Dermis blood vessel endothelial cell (primary cell): ENCODE measurements at places on chromosomes 1 and 21.

DNA sequence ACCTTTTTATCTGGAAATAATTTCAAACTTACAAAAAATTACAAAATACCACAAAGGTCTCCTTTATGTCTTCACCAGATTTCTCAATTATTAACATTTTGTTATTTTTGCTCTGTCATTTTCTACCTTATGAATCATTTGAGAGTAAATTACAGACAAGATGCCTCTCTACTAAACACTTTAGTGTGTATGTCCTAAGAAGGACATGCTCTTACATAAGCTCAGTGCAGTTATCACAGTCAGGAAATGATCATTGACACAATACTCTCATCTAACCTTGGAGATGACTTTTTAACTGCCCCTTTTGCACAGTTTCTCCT is 378.9 kb upstream of the RUNX1 start:
- DNase-seq, result no peak

DNA sequence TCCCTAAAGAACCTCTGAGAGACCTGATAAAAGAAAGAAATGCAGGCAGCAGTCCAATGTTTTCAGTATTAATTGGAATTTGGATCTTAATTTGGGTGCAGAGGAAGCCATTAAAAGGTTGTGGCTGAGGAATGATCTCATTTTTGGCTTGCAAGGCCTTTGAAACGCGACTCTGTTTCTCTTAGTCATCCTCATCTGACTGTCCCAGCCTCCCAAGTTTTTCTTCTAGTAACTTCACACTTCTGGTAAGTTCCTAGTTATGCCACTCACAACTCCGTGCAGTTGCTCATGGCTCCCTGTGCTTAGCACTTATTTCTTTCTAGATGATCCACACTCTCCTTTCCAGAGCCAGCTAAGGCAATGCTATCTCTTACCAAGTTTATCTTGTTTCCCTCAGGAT is 147.4 kb upstream of the USP24 start:
- DNase-seq, result peak; percentile 63

DNA sequence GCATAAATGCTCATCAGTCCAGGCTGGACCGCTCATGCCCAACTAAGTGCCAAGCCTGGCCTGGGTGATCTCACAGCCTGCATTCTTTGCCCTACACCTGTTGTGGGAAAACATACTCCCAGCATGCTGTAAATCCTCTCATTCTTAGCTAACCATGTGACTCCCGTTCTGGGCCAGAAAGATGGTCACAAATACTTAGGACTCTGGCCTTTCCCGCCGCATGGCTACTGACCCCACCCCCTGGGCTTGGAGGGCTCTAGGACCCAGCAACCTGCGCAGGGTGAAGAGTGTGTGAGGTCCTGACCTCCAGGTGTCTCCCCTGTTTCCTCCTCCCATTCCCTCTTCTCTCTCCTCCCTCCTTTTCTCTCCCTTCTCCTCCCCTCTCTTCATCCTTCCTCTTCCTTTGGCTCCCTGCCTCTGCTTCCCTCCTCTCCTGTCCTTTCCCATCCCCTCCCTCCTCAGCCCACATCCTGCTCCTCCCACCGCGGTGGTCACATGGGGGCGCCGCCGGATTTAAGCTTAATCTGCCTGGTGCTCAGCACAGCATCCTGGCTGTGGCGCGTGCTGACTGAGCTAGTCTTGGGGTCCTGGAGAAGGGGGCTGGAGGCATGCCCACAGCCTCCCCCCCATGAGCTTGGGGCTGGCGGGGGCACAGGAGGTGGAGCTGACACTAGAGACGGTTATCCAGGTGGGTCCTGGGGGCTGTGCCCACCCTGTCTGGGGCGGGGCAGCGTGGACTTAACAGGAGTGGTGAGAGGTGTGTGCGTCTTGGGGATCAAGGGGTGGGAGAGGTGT is at the start of gene CROCC:
CROCC (plus strand) TSS at position 541 of the 795 bp plus-strand sequence; CDS start at position 629, 88 bp downstream.
- peak; percentile 48 for DNase-seq

DNA sequence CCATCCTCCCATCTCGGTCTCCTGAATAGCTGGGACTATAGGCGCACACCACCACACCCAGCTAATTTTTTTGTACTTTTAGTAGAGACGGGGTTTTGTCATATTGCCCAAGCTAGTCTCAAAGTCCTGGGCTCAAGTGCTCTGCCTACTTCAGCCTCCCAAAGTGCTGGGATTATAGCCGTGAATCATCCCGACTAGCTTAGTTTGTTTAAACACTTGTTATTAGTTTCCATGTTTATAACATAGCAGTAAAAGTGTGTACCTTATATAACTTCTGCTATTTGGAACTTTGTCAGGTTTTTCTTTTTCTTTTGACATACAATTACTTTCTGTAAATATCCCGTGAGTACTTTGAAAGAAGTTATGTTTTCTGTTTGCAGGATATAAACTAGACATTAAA is 60.6 kb upstream of the C1orf21 start:
- no peak for DNase-seq

DNA sequence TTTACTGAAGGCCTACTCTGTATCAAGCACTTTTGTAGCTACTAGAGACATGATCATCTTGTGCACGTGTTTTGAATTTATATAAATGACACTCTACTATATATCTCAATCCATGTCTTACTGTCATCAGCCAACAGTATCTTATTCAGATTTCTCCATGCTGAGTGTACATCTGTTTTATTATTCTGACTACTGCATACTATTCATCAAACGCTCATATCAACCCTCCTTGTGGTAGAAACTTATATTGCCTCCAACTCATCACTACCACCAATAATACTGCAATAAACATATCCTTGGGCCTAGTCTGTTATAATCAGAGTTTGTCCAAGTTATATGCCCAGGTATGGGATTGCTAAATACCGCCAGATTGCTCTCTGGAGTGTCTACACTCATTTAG is 81.6 kb upstream of the IRF2BP2 start:
- DNase-seq, result peak; percentile 30

GRCh38 chr1:201609661-201610318 is 70.9 kb downstream of the NAV1 start:
- peak; percentile 59 for DNase-seq

DNA sequence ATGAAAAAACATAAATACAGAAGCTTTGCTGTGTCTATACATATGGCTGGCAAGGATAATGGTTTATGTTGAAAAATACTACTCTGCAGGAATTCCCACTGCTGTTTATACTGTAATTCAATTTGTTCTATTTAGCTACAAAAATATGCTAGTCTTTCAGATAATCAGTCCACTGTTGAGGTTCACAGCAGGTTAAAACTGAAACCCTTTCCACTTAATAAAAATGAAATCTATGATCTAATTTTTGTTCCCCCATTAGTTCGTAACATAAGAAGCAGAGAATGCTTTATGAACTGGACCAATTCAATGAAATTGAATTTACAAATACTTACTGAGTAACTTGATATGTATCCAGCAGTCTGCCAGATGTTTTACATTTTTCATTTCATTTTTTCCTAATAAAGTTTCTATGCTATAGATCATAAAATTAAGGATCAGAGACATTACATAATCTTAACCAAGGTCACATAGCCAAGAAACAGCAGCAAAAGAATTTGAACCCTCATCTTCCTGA is 360.1 kb upstream of the BEND5 start:
- DNase-seq, result no peak

DNA sequence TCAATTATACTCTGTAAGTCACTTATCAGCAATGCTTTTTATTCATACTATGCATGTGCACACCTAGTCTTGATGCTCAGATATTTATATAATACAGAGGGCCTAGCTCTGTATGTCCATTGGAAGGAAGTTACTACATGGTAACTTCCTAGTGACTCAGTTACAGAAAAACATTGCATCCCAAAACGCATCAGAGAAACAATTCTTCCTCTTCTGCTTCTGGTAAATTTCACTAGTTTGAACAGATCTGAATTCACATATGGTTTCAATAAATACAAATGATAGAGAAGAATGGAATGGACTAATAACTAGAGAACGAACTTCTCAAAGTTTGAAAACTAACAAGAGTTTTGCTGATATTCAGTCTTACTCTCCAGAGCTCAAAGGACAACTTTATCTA is 811.3 kb upstream of the ADGRL2 start:
- no peak for DNase-seq

- peak; percentile 100 for DNase-seq
Measured at GRCh38 chr1:26723013-26723991, 27.5 kb downstream of the ARID1A start.

- DNase-seq, result no peak
Measured at GRCh38 chr21:29639366-29640079, 300.3 kb downstream of the GRIK1 start.

DNA sequence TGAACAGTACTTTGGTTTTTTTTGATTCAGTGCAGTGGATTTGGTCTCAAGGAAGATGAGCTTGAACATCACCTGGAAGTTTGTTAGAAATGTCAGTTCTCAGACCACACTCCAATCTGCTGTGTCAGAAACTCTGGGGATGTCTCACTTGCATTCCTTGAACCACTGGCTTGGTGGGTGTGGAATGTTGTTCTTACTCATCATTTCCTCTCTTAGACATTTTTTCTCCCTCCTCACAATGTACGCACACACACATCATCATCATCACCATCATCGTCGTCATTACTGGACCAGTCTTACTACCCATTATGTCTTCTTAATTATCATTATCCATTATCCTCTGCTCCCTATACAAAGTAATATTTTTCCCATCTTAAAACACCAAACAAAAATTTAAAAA is 91.9 kb upstream of the KCNK2 start:
- DNase-seq, result peak; percentile 2

- no peak for DNase-seq
Measured at GRCh38 chr21:22889445-22889844, 1891.2 kb downstream of the NCAM2 start.

DNA sequence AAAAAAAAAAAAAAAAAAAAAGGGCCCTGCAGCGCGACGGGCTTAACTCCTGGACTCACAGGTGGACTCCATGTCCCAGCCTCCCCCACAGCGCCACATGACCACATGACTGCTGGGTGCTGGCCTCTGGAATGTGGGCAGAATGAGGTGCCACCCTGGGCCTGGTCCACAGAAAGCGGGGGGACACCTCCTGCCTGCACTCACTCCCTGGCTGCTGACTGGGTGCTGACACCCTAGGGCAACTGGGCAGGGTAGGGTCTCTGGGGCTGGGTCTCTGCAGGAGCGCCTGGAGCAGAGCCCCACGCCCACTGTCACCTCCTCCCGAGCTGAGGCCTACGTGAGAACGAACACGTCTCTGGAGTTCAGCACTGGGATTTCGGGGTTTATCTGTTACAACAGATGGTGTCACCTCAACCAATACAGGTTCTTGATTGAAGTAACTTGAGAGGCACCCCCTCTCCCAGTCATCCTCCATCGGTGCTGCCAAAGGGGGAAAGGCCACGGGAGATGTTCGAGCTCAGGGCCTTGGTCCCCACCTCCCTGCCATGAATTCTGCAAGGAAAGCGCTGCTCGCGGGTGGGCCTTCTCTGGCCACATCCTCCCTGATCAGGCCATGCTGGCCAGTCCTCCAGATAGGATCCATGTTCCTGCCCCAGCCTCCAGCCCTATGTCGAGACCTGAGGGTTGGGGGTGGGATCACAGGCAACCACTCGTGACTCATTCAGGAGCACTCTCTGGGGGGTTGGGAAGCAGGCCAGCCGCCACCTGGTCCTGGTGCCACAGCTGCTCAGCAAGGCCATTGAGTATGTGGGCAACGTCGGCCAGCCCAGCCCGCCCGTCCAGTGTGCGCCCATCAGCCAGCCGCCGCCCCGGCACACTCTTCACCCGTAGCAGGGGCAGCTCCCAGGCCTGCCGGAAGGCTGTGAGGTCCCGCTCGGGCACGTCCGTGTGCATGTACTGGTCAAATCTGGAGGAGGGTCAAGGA is 5.4 kb downstream of the CPLANE2 start:
- DNase-seq, result no peak
